ENCODE measurements at places on chromosomes 11 and 22.

DNA sequence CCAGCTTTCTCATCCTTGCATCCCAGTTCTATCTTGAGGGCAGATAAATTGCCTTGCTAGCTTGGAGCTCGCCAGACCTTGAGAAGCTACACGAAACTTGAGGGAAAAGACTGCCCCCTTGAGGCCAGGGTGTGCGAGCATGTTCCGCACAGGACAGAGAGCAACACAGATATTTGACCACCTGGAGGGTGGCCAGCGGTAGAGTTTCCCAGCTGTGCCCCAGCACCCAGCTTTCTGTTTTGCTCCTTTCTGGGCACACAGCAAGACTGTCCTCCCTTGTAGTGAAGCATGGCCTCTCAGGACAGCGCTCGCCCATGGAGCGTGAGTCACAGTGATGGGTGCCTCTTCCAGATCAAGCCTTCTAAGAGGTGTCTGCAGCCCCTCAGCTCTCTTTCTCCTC is 23.5 kb downstream of the SPATA19 start:
- peak; percentile 32 for DNase-seq

GRCh38 chr11:83008581-83008923 is 63.1 kb downstream of the RAB30 start:
- DNase-seq: no peak

GRCh38 chr22:46976598-46976997 is 214.1 kb downstream of the TBC1D22A start:
- DNase-seq: no peak

GRCh38 chr22:46309526-46310085 is 12.9 kb downstream of the GTSE1 start:
- DNase-seq: no peak

GRCh38 chr11:125069796-125070195 is 6.7 kb downstream of the SLC37A2 start:
- no peak for DNase-seq

DNA sequence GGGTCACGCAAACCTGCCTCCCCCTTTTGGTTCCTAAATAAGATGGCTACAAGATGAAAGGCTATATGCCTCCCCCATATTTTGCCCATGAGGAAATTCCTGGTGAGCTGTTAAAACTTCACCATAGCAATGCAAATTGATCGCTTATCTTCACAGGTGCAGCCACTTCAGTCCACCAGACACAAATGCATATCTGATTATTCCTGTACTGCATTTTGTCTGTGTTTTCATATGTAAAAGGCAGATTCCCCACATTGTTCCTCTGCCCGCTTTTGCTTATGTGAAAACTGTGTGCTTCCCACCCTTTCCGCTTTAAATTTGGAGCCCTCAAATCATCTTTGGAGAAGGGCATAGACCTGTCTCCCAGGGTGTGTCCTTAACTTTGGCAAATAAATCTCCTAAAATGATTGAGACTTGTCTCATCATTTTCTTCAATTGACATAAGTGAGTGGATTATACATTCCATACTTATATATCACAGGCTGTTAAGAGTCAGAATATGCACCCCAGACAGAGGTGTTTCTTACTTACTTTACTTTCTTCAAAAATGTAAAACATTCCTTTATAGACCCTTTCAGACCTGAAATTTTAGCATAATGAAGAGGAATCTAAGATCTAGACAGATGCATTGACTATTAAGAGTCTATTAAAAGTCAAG is 116.4 kb downstream of the CASP12 start:
- no peak for DNase-seq
